ENCODE measurements at places on chromosomes 7 and 10. TPM values are rescaled to one million over a fixed set of nuclear protein-coding genes. Genes with fewer than 3 reads are reported as not detected.

The MBL2 gene
- not detected for total RNA-seq

The CYP3A4 gene
- not detected for total RNA-seq

The BICC1 gene
- total RNA-seq, result 0.48 TPM

The RBM48 gene
- 7.2 TPM for total RNA-seq

The ADAMTS14 gene
- total RNA-seq, result not detected

The SAMD9 gene
- total RNA-seq, result 11.1 TPM

The SLC13A4 gene
- not detected for total RNA-seq

The GRID1 gene
- total RNA-seq, result not detected

Measured in vein endothelial cell (primary cell).